ENCODE measurements at places on chromosomes 3 and 15.

GRCh38 chr3:25724948-25725645, 58.1 kb downstream of the NGLY1 start:
- DNase-seq = no peak

GRCh38 chr3:186511245-186511644, 32.9 kb downstream of the CRYGS start:
- no peak for DNase-seq

DNA sequence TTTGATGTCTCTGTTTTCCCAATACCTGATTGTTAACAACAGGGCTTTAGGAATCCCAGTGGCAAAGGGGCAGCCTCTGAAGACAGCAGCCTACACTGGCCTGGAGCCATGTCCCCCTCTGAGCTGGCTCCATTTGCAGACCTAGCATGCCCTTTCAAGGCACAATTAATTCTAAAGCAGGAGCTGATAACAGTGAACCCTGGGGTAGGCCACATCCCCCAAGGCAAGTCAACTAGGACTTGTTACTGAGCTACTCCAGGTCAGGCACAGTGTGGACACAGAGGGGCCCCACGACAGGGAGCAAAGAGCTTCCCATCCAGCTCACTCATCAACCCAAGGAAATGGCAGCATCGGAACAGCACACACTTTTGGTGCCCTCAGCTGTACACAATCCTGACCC, 51.9 kb downstream of the SPSB4 start:
- DNase-seq = no peak

GRCh38 chr15:59933607-59934006, 70.5 kb upstream of the FOXB1 start:
- DNase-seq = no peak

DNA sequence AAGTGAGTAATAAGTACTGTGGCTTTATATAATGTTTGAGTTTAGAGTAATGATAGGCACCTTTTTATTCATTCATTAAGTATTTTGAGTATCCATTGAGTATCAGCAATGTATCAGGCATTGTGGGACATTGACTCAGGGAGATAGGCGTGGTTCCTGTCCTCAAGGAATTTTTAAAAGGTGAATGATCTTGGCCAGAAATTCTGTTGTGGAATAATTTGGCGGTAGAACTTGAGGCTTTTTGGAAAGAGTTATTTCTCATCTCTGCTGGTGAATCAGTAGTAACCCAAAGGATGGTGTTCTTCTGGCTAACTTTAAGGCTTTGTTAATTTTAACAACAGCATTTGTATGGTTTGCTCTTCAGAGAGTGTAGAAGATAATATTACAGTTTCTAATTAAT, 2.0 kb downstream of the RAB7A start:
- DNase-seq = no peak

DNA sequence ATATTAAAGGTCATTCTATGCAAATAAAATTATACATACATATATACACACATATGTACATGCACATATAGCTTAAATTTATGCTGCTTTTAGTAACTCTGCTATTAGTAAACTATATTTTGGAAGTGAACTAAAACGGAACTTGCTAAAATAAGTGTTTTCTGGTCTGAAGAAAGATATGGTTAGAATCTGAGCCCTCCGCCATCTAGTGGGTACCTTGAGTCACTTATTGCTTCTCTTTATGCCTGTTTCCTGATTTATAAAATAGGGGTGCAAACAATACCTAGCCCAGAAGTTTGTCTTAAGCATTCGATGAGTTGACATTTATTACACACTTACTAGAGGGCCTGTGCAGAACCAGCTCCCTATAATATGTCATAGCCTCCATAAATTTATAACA, 255.7 kb downstream of the CNTN6 start:
- DNase-seq = no peak

DNA sequence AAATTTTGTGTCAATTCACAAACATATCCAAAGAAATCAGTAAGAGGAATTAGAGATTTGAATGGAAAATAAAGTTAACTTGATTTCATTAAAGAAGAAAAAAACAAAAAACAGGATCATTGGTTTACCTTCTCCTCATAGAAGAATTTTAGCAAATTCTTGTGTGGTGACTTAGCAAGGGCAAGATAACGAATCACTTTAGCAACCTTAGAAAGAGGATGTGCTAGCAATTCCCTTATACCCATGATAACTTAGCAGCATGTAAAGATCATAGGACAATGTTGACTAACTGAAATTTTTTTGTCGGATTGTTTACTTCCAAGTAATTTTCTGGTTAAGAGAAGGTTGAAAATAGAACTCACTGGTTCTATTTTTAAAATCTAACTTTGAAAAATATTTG, 609.3 kb downstream of the GBE1 start:
- DNase-seq = no peak

DNA sequence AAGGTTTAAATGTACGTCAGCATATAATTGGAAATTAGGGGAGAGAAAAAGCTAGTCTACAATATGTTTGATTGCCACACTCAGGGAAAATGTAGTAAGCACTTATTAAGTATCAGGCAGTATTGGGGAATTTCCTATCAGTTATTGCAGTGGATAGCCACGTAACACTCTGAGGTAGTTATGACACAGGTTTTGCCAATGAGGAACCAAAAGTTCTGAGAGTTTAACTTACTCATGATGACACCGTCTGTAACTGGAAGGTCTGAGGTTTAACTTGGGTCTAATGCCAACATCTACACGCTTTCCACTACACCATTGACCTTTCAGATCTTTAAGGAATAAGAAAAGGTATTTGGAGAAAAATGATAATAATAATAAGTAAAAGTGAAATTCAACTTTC, 89.5 kb downstream of the ZMAT3 start:
- DNase-seq = no peak

- DNase-seq = no peak
Measured at GRCh38 chr3:57059411-57059810, 1.1 kb upstream of the SPATA12 start.

GRCh38 chr3:43970351-43970750, 271.3 kb upstream of the TOPAZ1 start:
- DNase-seq = no peak

DNA sequence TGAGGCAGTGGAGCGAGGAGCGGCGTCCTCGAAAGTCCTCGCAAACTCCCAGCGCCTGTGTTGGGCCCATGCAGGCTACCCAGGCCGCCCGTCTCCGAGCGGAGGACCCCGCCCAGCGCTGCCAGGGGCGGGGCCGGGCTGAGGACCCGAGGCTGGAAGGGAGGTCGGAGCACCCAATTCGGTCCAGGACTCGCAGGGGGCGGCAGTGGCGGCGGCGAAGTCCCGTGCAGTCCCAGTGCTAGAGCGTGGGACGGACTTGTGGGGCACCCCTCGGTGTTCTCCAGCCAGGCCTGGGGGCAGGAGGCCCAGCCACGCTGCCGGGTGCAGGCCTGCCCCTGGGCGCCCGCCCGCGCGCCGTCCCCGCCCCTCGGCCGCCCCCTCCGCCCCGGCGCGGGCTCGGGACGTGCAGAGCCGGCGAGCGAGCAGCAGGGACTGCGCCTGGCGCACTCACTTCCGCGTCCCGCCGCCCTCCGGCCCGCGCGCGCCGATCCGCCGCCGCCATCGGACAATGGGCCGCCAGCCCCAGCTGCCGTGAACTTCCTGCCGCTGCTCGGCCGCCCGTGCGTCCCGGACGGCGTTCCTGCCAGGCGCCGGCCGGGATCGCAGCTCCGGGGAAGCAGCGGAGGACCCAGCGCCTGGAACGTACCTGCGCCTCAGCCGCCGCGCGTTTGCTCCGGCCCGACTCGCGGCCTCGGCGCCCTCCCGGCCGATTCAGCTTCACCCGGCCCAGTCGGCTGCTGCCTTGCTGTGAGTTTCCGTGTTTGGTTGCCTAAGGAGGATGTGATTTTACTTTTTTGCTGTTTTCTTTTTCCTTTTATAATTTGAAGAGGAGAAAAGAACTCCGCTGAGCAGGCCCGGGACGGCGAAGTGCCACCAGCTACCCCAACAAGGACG, 596 bp upstream of the LIMD1 start:
- DNase-seq = peak; percentile 63

DNA sequence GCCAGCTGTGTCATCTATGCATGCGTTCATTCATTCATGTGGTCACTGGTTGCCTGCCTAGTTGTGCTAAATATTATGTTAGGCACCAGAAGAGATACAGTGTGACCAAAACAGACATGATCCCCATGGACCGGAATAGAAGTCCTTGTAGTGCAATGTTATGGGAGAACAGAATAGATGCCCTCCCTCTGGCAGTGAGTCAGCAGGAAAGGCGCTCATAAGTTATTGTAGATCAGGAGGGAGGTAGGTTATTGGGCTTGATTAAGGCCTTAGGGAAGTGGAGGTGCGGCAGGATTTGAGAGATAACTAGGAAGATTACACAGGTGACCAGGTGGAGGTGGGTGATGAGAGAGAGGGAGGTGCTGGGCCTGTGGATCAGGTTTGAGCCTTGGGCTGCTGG, 5.2 kb downstream of the MCTP2 start:
- no peak for DNase-seq

DNA sequence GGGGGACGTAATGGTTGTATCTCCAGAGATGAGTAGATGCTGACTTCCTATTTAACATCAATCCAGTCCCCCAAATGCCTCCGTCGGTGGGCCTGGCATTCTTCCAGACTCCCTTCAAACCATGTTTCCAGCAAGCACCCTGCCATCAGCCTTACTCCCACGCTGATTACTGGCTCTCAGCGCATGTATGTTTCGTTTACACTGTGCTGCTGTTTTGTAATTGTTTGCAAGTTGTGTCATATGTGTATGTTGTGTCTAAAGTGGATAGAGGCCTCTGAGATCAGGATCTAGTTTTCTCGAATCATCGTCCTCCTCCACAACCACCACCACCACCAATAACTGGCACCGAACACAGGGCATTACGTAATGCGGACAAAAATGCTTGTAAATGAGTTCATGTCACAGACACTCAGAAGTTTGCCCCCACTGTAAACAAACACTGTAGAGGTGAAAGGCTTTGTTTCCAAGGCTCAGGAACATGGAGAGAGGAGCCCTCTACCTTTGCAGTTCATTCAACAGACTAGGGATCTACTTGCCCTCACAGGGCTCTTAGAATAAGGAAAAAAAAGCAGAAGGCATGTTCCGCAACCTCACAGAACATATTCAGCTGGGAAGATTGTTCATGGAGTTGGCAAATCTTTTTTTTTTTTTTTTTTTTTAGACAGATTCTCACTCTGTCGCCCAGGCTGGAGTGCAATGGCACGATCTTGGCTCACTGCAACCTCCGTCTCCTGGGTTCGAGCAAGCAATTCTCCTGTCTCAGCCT, 46.1 kb upstream of the SEMA4B start:
- no peak for DNase-seq

DNA sequence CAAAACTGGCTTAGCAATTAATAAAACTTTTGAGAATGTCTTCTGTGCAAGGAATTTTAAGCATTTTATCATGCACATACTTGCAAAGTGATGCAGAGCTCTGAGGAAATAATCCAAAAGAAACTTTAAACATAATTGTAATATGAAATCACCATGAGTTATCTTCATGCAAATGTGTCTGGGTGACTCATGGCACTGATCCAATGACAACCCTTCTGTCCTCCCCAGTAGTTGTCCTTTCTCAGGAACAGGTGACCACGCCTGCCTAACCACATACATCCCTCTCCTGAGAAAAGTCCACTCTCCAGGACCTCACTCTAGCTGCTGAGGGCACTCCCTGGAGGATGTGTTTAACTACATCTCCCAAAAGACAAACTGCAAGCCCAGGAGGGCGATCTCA, 530.6 kb upstream of the IL12A start:
- no peak for DNase-seq

DNA sequence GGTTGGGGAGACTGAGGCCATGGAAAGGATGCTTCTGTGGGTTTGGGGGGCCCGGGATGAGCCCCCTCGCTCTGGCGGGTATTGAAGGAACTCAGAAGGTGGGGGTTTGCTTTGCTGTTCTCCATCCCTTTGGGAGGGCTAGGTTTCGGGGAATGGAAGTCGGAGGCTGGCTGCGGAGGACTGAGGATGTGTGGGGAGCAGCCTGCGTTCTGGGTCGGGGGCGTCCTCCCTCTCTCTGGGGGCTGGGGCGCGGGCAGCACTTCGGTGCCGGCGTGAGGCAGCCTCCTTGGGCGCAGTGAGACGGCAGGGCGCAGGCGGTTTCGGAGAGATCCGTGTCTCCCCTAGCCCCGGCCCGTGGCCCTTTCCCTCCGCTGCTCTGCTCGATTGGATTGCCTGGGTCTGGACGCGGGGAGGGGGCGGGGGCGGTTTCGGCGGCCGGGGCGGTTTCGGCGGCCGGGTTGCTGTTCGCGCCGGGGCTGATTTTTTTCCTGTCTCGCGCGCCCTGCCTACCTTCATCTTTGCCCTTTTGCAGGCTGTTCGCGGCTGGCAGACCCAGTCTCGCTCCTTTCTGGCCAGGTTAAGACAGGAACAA, 1.4 kb downstream of the PTPRG start:
- DNase-seq = peak; percentile 17

DNA sequence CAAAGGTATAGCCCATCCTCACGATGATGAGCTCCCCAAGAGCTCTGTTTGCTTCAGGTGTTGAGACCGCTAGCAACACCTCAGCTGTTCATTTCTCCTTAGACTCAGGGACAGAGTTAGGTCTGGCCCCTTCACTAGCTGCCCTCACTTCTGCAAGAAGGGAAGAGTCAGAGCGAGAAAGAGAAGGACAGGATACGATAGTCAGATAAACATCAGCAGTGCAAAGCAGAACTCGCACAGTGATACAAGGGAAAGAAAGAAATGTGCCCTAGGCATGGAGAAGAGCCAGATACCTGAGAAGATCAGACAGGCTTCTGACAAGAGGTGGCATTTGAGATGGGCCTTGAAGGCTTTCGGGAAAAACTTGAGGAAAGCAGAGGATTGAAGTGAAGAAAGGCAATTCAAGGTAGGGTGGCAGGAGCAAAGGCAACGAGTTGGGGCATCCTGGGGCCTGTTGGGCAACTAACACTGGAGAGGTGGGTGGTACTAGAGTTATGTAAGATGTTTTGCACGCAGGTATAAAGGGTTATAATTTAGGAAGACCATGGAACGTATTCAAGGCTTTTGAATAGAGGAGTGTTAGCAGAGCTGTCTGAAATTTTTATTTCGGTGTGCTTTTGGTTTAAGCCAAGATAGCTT, 106.0 kb downstream of the PGPEP1L start:
- no peak for DNase-seq

- no peak for DNase-seq
Measured at GRCh38 chr3:29649815-29650547, 369.1 kb downstream of the RBMS3 start.

- DNase-seq = no peak
Measured at GRCh38 chr3:48896936-48897335, 1.7 kb downstream of the SLC25A20 start.

DNA sequence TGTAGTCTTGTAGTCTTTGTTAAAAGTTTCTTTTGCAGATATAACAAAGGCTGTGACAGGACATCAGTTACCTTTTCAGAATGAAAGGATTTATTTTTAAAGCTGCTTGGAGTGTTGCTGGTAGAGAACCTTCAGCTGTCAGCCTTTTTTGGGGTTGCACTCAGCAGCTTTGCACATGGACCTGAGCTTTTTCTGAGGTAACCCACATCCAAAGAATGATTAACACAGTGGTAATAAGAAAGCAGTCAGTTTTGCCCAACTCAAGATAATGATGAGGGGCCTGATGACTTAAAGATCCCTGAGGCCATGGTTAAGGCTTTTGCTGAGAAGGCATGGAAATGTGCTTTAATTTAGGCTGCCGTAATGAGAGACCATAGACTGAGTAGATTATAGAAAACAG, 1042.7 kb downstream of the PLOD2 start:
- no peak for DNase-seq

GRCh38 chr3:16743276-16743675, 138.1 kb upstream of the DAZL start:
- DNase-seq = no peak

Data from neural crest cell (in vitro differentiated cells).